Caudate nucleus (tissue), 63 donors: ENCODE measurements at places on chromosomes 4 and X.

DNA sequence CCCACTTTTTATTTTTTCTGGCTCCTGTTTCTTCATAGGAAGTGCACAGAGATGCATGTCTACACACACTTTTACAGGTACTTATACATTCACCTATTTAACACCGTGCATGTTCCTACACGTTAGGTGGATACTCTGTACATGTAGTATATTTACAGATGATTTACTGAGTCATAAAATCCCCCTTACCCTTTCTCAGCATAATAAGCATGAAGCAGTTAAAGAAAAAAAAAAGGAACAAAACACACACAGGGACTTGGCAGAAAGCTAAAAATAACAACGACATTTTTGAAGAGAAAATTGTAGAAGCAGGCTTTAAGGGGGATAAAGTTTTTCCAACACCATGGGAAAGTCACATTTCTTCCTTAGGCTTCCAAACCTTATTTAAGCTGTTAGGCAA lies 96.4 kb upstream of the IQCM start:
- no peak for DNase-seq

- no peak for DNase-seq
Observed at GRCh38 chr4:2243681-2244380, 1.9 kb upstream of the HAUS3 start.

- no peak for DNase-seq
Observed at GRCh38 chrX:46571423-46572339, 1.9 kb upstream of the CHST7 start.

- no peak for DNase-seq
Observed at GRCh38 chr4:10102474-10103332, 13.9 kb downstream of the WDR1 start.

DNA sequence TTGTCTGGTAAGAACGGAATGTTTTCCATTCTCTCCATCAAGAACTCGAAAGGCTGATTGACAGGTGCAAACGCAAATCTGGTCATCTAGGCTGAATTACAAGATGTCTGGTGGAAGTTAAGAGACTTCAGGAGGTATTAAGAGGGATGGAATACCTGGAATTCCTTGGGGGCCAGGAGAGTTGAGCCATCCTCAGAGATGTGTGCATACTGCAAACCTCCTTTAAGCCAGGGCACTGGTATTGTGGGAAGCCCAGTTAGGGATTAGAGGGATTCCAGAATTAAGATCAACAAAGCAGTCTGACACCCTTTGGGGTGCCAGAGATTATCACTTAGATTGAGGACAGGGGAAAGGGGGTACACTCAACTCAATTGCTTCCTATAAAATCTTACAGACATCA lies 151.4 kb downstream of the VCX3A start:
- DNase-seq, result no peak

GRCh38 chr4:85478576-85478975 lies 3.6 kb downstream of the ARHGAP24 start:
- DNase-seq, result no peak

- DNase-seq, result no peak
Observed at GRCh38 chrX:118823263-118824172, at the start of gene ZCCHC12. ZCCHC12 (plus strand) TSS chrX:118823824; CDS start chrX:118825245, 1,421 bp downstream.

DNA sequence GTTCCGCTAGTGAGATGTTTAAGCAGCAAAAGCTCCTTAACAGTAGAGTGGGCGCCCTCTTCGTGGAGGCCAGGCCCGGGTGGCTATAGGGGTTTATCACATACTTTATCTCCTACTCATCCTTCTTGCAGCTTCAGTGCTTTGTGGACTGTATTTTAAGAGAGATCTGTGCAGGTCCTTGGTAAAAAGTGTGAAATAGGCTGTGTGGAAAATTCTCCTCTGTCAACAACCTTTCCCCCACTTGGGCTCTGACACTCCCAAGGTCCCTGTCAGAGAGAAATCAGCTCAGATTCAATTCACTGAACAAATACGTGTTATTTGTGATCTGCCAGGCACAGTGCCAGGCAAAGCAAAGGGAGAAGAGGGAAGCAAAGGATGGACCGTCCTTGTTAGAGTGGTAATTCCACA lies 214.3 kb upstream of the PPARGC1A start:
- DNase-seq, result no peak

DNA sequence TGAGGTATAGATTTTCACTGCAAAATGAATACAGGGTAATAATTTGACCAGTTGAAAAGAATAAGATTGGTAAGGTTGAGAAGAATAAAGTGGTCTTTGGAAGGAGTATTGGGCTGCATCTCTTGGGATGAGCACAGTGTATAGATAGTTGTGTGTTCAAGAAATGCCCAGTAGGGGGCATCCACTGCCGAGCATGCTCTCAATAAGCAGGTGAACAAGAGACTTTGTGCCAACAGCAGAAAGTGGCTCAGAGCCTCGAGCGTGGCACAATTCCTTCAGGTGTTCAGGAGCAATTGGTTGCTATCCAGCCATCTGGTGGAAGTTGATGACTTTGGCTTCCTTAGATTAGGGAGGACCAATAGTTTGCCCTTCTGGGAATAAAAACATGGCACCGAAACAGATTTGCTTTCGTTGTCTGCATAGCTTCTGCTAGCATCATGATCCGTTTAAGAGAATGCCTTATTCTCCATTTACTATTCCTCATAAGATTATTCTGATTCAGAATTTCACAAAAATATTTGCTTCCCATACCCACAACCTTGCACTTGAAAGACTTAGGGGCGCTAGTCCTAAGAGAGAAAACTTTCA lies 258.1 kb upstream of the NEIL3 start:
- DNase-seq, result no peak

DNA sequence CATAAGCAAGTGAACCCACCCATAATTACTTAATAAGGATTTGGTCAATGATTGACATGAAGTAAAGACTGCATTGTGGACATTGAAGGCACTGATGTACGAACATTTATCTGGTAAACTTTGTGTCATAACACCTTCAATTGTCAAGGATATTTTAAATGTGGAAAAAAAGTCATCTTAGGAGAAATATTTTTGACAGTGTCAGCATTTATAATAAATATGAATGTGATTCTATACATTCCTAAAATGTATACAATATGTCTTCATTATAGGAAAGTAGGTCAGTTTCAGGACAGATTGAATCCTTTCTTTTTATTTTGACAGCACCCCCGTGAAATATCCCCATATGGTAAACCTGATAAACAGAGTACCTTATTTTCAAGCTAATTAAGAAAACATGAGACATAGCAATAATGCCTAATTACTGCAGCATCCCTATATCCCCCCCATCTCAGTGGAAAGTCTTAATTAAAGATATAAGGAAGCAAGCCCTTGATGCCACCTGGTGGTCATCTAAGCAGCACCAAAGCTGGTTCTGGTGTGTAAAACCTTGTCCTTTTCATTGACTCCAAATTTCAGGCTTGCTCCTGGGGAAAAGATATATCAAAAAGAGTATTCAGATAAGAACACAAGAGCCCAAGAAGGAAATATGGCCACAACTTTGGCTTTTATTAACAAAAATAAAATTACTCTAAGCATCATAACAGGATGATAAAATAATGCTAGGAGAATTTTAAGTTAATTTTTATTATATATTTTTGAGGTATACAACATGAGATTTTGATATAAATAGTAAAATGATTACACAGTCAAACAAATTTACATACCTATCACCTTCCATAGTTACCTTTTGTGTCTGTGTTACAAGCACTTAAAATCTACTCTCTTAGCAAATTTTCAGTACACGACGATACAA lies 379.7 kb downstream of the TLL1 start:
- no peak for DNase-seq

- DNase-seq, result no peak
Observed at GRCh38 chr4:126568652-126569570, 1063.8 kb upstream of the INTU start.

- DNase-seq, result no peak
Observed at GRCh38 chrX:4397471-4397870, 684.0 kb upstream of the PRKX start.

GRCh38 chr4:38512840-38513239 lies 151.2 kb upstream of the KLF3 start:
- DNase-seq, result no peak
